Aorta (tissue), 5 donors: ENCODE measurements at places on chromosomes 5 and 9. TPM values are rescaled to one million over a fixed set of nuclear protein-coding genes. Genes with fewer than 3 reads are reported as not detected.

- no peaks in the 10 kb centered on the region for H3K27me3 ChIP-seq
- DNase-seq: no peak
- no peak overlapping the region for H3K4me3 ChIP-seq
- no peak overlapping the region for H3K27ac ChIP-seq
- H3K36me3 ChIP-seq: no peaks in the 10 kb centered on the region
- no peaks in the 10 kb centered on the region for H3K4me1 ChIP-seq
These were observed 56.1 kb upstream of the TAS2R1 start for GRCh38 chr5:9686216-9686615.

STXBP1 gene
- total RNA-seq: 69.0 TPM

- no peaks in the 10 kb centered on the region for H3K36me3 ChIP-seq
- no peaks in the 10 kb centered on the region for H3K27me3 ChIP-seq
- no peaks in the 10 kb centered on the region for H3K4me1 ChIP-seq
- no peak overlapping the region for H3K27ac ChIP-seq
- peak overlapping the region; percentile 85 for H3K4me3 ChIP-seq
These were observed 898 bp downstream of the CAMSAP1 start for GRCh38 chr9:135906291-135907005.

PCDHA1 gene
- total RNA-seq: not detected

GRCh38 chr9:89675058-89675742 lies 70.4 kb downstream of the GADD45G start:
- H3K27ac ChIP-seq: no peak overlapping the region
- no peaks in the 10 kb centered on the region for H3K36me3 ChIP-seq
- H3K27me3 ChIP-seq: no peaks in the 10 kb centered on the region
- H3K4me3 ChIP-seq: no peak overlapping the region

- no peaks in the 10 kb centered on the region for H3K36me3 ChIP-seq
- H3K4me1 ChIP-seq: no peaks in the 10 kb centered on the region
- no peak overlapping the region for H3K4me3 ChIP-seq
- DNase-seq: no peak
These were observed 486.6 kb downstream of the CCDC171 start for GRCh38 chr9:16039218-16039987.

ZFP37 gene
- total RNA-seq: 6.8 TPM

GFPT2 gene
- total RNA-seq: 60.1 TPM

DNA sequence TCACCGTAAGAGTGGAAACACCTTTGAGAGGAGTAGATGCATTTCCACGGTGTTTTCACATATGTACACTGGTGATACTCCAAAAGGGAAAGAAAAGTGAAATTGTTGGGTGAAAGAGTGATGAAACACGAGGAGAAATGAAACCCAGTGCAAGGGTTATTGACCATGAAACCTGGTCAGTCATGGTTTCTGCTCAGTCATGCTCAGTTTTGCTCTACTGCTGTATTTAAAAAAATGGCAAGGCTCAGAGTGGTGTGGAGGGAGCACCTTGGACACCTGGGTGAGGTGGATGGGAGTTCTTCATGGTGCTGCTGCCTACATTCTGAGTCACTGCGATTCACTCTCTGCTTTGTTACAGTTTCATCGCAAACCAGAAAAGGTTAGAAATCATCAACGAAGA lies 32.3 kb downstream of the NTRK2 start:
- H3K4me1 ChIP-seq: no peaks in the 10 kb centered on the region
- no peak overlapping the region for H3K27ac ChIP-seq
- H3K4me3 ChIP-seq: no peak overlapping the region
- no peaks in the 10 kb centered on the region for H3K27me3 ChIP-seq
- no peak for DNase-seq

CTSV gene
- total RNA-seq: not detected

DNA sequence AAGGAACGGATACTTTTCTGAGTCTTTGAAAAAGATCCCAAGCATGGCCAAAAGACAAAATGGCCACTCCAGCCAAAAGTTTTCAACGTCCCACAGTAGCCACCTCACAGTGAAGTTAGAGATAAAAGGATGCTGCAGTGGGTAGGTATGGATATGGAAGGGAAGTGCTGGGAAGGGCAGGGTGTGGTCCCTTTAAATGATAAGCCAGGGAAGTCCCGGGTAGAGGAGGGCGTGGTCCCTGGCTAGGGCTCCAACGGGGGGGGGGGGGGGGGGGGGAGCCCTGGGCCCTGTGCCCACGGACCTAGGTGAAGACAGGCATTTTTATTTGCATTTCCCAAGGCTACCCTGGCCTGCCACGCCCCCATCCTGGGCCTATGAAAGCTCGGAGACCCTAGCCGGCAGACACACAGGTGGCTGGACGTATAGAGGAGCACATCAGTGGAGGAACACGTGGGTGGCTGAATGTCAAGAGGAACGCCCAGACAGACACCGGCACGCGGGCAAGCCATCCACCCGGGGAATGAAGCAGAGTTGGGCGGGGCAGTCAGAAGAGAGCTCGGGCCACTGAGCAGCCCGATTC lies 306.7 kb downstream of the NFIB start:
- DNase-seq: no peak
- no peaks in the 10 kb centered on the region for H3K36me3 ChIP-seq

GRCh38 chr9:27967210-27967609 lies 393.9 kb upstream of the C9orf72 start:
- DNase-seq: no peak
- no peaks in the 10 kb centered on the region for H3K4me1 ChIP-seq
- H3K36me3 ChIP-seq: no peaks in the 10 kb centered on the region
